ENCODE measurements at places on chromosomes 6 and 20. TPM values are rescaled to one million over a fixed set of nuclear protein-coding genes. Genes with fewer than 3 reads are reported as not detected.

RPS10 gene
- 7,534 TPM for total RNA-seq

GSTA3 gene
- total RNA-seq = not detected

SIRPG gene
- not detected for total RNA-seq

C6orf15 gene
- not detected for total RNA-seq

SOD2 gene
- 171 TPM for total RNA-seq

PAX1 gene
- not detected for total RNA-seq

SMLR1 gene
- not detected for total RNA-seq

DZANK1 gene
- 2.5 TPM for total RNA-seq

IRF4 gene
- total RNA-seq = 0.36 TPM

GPR6 gene
- not detected for total RNA-seq

MAP7 gene
- 1.8 TPM for total RNA-seq

PHACTR1 gene
- 7.5 TPM for total RNA-seq

ANKS1A gene
- total RNA-seq = 60.1 TPM

MUC22 gene
- total RNA-seq = not detected

WDR27 gene
- 46.0 TPM for total RNA-seq

Measured in sigmoid colon (tissue), 7 donors.